Activated CD4-positive, CD25-positive, alpha-beta regulatory T cell treated with anti-CD3 and anti-CD28 coated beads, Interleukin-2, amount 50 U/mL, for 72 hours (primary cell): ENCODE measurements at places on chromosomes 7 and 10.

DNA sequence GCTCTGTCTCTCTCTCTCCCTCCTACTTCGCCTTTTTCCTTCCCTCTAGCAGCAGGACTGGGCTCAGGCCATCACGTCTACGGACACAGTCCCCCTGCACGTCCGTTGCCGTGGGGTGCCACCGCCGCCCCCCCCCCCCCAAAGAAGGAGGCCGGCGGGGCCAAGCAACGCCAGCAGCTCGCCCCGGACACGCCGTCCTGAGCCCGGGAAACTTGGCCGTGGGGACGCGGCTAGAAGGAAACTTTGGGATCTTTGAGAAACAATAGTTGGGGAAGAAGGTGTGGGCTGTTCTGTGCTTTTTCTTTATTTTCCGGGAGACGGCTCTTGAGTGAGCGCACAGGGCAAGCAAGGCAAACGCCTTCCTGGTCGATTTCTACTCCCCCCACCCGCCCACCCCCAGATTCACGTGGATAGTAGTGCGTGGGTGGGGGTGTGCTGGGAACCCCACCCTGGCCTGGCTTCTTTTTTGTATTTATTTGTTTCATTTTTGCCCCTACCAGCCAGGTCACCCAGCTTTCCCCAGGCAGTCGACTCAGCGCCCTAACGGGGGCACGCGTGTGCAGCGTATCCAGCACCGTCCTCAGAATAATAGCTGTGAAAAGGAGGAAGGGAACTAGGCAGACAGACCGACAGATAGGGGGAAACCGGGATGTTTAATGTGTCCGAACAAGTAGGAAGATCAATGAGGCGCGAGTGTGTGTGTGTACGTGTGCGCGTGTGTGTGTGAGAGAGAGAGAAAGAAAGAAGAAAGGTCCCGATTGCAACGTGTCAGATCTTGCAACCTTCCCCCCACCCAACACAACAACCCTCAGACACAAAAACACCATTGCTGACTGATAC is 1.4 kb downstream of the MXI1 start:
- DNase-seq: peak; percentile 37

- no peak for DNase-seq
These were observed 44.9 kb downstream of the PNLIPRP2 start for GRCh38 chr10:116665541-116666125.

- DNase-seq: peak; percentile 20
These were observed 34.4 kb upstream of the ZMIZ1 start for GRCh38 chr10:79034271-79034876.

DNA sequence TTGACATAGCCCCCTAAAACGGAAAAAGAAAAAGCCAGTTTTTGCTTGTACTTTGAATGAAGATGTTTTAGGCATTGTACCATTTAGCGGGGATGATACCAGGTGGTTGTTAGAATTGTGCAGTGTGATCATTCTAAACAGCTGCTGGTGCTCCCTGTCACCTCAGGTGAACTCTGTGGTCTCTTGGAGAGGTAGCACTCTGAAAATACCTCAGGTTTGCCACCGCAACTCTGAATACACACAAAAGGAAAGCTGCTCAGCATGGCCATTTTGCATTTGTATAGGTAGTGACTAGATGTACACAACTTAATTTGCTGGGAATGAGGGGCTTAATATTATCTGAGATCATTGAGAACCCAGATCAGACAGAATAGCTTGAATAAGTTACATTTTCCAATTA is 52.6 kb downstream of the PLEKHA8 start:
- DNase-seq: no peak

- DNase-seq: no peak
These were observed 40.1 kb downstream of the KCNH2 start for GRCh38 chr7:150937848-150938561.

DNA sequence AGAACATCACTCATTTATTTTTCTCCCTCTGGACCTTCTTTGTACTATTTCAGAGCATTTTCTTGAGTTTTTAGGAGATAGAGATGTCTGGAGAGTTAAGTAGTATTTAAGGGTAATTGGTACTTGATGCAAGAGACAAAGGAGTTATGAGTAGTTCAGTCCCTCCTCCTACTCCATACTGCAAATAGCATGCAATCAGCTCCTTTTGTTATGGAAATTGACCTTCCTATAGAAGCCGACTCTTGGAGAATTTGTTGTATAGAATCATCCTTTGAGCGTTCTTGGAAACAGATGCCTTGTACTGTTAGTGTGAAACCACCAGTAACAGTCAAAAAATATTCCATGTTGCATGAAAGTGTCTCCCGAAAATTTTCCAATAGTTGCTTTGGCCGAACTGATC is 428.2 kb upstream of the GALNT17 start:
- no peak for DNase-seq

DNA sequence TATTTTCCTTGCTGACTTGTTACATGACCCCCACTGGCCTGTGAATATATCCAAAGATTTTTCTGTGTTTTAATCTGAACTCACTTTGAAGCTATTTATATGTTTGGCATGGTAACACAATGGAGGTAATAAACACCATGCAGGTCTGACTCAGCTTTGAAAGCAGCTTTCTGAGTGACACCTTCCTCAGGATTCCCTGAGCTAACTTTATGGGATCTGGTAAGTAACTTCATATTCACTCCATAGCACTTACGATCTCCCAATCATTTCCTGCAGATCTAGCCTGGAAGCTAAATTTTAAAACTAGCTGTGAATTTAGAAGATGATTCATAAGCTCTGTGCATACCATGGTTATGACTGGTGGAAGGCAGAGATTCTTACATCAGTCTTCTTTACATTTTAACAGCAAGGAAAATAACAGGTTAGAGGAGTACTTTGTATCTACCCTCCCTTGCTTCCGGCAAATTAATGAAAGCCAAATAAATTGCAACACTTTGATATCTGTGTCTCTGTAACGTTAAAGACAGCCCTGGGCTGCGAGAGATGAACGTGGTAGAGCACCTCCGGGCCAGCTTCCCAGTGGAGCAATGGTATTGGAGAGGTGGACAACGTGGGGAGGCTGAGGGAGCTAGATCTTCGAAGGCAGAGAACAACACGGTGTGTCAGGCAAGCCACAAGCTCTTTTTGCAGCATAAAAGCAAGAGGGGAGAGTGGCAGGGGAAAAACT is 170.2 kb upstream of the KLF14 start:
- DNase-seq: no peak

DNA sequence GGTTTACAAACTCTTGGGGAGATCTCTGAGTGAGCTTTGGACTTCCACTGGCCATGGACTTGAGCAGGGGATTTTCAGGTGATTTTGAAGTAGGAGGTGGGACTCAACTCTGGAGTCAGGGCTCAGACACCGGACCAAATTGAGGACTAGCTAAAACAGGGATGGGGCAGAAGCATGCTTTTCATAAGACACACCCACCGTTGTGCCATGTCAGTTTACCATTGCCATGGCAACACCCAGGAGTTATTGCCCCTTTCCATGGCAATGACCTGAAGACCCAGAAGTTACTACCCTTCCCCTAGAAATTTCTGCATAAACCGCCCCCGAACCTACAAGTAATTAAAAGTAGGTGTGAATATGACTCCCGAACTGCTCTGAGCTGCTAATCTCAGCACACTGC is 320.7 kb downstream of the GRID1 start:
- DNase-seq: no peak

- DNase-seq: no peak
These were observed 46.8 kb downstream of the CDC14C start for GRCh38 chr7:48971173-48971572.

DNA sequence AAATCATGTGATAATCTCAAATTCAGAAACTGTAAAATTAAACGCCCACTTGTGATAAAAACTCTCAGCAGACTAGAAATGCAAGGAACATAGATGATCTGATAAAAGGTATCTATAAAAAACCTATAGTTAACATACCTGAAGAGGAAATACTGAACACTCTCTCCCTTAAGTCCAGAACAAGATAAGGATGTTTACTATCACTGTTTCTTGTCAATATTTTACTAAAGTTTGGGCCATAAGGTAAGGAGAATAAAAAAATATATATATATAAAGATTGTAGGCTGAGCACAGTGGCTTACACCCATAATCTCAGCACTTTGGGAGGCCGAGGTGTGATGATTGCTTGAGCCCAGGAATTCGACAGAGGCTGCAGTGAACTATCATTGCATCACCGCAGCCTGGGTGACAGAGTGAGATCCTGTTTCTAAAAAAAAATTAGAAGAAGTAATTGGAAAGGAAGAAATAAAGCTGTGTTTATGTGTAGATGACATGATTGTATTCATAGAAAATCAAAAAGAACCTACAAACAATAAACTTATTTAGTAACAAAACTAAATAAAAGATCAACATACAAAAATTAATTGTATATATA is 28.4 kb downstream of the MPLKIP start:
- no peak for DNase-seq

DNA sequence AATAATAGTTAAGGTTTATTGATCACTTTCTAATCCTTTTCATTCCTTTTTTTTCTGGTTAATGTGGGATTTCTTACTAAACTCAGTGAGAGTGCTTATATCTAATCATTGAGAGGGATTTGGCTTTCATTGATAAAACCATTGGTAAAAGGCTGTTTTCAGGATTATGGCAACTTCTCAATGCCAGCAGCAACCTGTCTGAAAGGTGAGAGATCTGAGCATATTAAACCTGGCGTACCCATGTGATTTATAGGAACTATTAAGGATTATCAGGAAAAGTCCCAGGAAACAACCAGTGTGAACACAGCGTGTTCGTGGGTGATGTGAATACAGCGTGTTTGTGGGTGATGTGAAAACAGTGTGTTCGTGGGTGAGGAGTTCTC is 65.9 kb downstream of the PDIA4 start:
- DNase-seq: no peak

- DNase-seq: no peak
These were observed 173.0 kb upstream of the NEBL start for GRCh38 chr10:21069929-21070700.

DNA sequence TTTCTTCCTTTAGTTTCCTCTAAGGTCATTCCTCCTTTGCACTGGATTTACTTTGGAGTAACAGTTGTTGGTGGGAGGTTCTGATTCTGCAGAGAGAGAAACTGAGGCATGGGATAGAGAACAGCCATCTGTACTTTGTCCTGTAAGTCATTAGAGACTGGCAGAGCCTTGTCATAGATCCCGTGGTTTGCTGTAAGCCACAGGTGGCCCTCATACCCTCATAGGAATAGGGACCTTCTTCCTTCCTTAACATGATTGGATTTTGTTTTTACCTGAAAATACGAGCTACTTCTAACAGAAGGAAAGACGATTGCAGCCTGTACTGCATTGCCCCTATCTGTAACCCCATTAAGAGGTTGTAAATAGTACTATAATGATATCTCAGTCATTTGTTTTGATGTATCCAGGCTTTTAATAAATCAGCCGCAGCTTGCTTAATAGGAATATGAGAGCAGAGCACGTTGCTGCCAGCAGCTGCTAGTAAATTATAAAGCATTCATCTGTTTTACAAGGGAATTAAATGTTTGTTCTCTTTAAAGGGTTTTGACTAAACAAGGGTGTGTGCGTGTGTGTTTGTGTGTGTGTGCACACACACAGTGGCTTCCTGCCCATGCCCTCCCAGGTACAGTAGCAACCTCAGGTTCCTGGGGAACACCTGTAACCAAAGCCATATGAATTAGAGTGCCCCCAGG is 249.8 kb downstream of the AUTS2 start:
- DNase-seq: no peak

GRCh38 chr10:114631090-114631665 is 26.9 kb downstream of the ABLIM1 start:
- DNase-seq: no peak

- no peak for DNase-seq
These were observed 114.8 kb upstream of the ADO start for GRCh38 chr10:62689712-62690111.

DNA sequence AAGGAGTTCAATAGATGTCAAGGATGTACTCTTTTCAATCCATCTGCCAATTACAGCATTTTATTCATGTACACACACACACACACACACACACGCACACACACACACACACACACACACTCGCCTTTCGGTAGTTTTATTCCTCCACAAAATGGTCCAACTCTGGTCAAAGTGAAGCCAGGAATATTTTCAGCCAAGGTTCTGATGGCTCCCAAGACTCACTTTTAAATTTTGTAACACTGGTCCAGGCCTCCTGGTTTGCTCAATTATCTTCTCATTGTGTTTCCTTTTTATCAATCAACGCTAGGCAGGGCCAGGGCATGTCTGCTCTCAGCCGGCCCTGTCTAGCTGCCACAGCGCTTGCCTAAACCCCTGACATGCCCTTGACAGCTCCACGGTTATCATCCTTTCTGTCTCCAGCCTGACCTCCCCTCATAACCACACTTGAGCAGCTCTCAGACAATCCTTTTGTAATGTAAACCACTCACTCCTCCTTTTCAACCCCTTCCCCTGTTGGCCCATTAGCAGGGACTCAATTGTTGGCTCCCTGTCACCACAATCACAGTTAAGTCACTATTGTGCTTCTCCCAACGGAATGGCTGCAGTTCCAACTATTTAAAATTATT is 115.1 kb downstream of the ICA1 start:
- no peak for DNase-seq

DNA sequence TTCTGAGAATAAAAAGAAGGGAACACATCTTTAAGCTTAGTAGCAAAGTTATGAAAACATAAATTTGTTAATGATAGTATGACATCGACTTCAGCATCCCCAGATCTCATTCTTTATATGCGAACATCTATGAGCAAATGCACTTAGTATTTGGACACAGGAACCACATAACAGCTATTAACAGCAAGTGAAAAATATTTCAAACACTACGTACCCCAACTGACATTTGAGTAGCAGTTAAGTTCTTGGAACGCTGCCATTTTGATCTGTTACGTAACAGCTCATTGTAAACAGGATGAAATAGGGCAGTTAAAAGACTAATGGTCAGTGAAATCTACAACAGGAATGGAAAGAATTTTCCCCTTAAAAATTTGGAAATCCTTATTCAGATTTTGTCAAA is 428.9 kb downstream of the TNS3 start:
- DNase-seq: no peak

- peak; percentile 77 for DNase-seq
These were observed 72.6 kb downstream of the PFKFB3 start for GRCh38 chr10:6275022-6275997.

GRCh38 chr10:78775891-78776290 is 292.9 kb upstream of the ZMIZ1 start:
- no peak for DNase-seq

- no peak for DNase-seq
These were observed 9.6 kb downstream of the PKD1L1 start for GRCh38 chr7:47938574-47939165.

DNA sequence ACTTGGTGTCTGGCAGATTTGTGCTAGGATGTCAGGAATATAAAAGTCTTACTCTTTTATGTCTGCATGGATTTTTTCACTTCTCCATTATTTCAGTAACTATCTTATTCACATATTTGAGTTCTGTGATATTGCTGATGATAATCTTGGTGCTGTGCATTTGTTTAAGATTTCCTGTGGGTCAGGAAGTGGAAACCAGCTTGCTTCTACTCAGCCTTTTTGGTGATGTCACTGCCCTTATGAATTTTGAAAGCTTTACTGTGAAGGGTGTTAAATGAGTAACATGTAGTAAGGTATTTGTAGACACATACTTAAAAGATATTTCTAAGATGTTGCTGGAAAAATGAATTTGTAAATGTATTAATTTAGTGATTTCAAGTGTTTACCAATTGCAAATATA is 69.5 kb upstream of the VOPP1 start:
- DNase-seq: no peak

GRCh38 chr7:50978633-50979215 is 196.0 kb upstream of the GRB10 start:
- no peak for DNase-seq

GRCh38 chr10:15225511-15225910 is 57.0 kb upstream of the NMT2 start:
- no peak for DNase-seq
